ENCODE measurements at places on chromosomes 11 and 22.

- H3K36me3 ChIP-seq, result no peaks in the 10 kb centered on the region
- no peak overlapping the region for H3K4me3 ChIP-seq
- H3K27me3 ChIP-seq, result no peaks in the 10 kb centered on the region
- H3K27ac ChIP-seq, result no peak overlapping the region
Observed at GRCh38 chr11:105824457-105825013, 197.5 kb downstream of the MSANTD4 start.

DNA sequence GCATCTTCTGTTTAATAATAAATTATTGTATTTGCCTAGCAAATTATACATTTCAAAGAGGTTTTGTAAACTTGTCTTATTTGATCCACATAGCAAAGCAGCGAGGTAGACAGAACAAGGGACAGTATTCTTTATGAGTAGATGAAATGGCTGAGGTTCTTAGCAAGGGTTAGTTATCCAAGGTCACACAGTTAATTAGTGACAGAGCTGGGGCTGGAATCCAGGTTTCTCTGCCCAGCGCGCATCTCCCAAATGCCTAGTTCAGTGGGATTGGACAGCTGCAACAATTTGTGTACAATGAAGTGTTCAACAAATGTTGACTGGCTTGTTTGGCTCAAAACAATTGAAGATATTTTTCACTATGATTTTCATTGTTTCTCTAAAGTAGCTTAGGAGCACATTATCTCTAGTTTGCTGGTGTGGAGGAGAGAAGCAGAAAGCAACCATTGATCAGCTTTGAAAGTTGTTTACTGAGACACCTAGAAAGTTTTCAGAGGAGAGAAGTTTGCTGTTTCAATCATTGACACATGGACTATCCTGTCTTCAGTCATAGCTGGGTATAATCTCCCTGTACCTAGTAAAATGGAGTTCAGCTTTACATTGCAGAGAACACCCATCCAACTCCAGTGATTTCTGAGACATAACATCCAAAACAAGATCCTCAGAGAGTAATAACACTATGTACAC is 270.6 kb downstream of the FAT3 start:
- H3K4me1 ChIP-seq, result no peaks in the 10 kb centered on the region
- H3K27me3 ChIP-seq, result no peaks in the 10 kb centered on the region
- H3K4me3 ChIP-seq, result no peak overlapping the region
- H3K27ac ChIP-seq, result no peak overlapping the region
- no peaks in the 10 kb centered on the region for H3K36me3 ChIP-seq
- no peak for DNase-seq

GRCh38 chr22:44181912-44182587 is 1.3 kb downstream of the PARVG start:
- no peaks in the 10 kb centered on the region for H3K4me1 ChIP-seq
- H3K27ac ChIP-seq, result no peak overlapping the region
- H3K4me3 ChIP-seq, result peak overlapping the region; percentile 19
- H3K27me3 ChIP-seq, result peaks cover 8% of the 10 kb centered on the region

GRCh38 chr11:18064450-18065054 is 18.5 kb upstream of the TPH1 start:
- no peaks in the 10 kb centered on the region for H3K27me3 ChIP-seq
- no peaks in the 10 kb centered on the region for H3K4me1 ChIP-seq
- H3K36me3 ChIP-seq, result no peaks in the 10 kb centered on the region
- H3K4me3 ChIP-seq, result no peak overlapping the region
- no peak overlapping the region for H3K27ac ChIP-seq

DNA sequence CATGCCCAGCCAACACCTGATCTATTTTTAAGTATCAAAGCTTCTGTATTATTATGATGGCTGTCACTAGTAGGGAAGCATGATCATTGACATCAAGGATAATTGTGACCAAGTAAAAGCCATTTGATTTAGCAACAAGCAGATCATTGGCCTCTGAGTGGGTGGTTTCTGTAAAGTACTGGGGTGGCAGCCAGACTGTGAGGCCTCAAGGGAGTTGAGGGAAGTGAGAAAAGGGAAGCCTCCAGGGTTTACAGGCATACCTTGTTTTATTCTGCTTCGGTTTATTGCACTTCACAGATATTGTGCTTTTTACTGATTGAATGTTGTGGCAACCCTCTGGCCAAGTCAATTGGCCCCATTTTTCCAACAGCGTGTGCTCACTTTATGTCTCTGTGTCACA is 60.1 kb downstream of the PRR5L start:
- H3K36me3 ChIP-seq, result no peaks in the 10 kb centered on the region
- H3K27ac ChIP-seq, result no peak overlapping the region
- no peak overlapping the region for H3K4me3 ChIP-seq
- no peak for DNase-seq
- no peaks in the 10 kb centered on the region for H3K27me3 ChIP-seq
- no peaks in the 10 kb centered on the region for H3K4me1 ChIP-seq

DNA sequence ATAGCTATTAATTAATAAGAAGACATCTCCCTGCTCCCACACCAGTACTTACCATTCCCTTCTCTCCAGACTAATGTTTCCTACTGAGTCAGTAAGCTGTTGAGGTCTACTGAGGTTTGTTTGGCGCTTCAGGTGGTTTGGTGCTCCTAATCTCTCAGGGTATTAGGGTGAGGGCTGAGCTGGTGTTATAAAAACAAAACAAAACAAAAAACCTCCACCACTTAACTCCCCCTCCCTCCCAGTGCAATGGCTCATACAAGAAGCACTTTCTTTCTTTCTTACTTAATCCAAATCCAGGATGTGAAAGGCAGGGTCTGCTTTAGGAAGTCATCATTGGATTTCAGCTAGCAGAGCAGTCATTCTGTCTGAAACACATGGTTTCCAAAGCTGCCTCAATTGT is 15.3 kb downstream of the CSTPP1 start:
- no peaks in the 10 kb centered on the region for H3K36me3 ChIP-seq
- H3K4me3 ChIP-seq, result no peak overlapping the region
- no peaks in the 10 kb centered on the region for H3K4me1 ChIP-seq
- no peak for DNase-seq

DNA sequence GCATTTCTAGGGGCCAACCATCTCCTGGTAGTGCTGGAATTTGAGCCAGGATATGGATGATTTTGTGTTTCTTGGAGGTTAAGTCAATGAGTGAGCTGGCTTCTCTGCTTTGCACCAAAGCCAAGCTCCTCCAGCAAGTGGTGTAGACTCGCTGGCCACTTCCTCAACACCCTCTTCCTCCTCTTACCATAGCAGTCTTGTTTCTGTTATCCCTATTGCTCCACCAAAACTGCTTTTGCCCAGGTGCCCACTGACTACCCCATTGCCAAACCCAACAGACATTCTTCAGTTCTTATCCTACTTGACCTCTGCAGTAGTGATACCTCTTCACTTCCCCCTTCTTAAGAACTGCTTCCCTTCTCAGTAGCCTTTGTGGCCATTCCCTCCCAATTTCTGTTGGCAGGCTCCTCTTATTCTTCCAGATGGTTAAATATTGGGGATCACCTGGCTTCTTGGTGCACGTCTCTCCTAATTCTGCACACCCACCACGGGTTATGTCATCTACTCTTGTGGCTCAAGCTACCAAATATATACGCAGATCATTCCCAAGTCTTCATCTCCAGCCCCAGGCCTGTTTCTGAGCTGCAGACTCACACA is 7.0 kb upstream of the PRG2 start:
- no peak overlapping the region for H3K27ac ChIP-seq
- no peaks in the 10 kb centered on the region for H3K36me3 ChIP-seq
- no peak overlapping the region for H3K4me3 ChIP-seq
- H3K4me1 ChIP-seq, result no peaks in the 10 kb centered on the region

- H3K27me3 ChIP-seq, result no peaks in the 10 kb centered on the region
- H3K4me3 ChIP-seq, result no peak overlapping the region
- no peak overlapping the region for H3K27ac ChIP-seq
Observed at GRCh38 chr11:15737320-15737719, 619.0 kb downstream of the SOX6 start.

DNA sequence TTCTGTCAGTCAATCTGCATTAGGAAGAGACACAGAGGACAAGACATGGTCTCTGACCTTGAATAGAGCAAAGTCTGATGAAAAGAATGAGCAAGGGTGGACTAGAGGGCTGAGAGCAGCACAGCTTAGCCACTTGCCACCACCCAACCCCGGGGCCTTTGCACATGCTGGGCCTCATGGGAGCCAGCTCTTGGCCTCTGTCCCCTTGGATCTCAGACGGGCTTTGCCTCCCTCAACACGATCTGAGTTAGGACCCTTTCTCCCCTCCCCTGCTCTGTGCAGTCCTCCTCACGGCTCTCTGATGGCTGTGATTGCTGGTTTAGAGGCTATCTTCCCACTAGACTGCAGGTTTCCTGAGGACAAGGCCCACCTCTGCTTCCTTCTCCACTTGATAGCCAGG is 131.6 kb upstream of the B3GAT1 start:
- no peak for DNase-seq
- H3K27me3 ChIP-seq, result no peaks in the 10 kb centered on the region
- H3K36me3 ChIP-seq, result no peaks in the 10 kb centered on the region

GRCh38 chr11:16185042-16185441 is 171.3 kb downstream of the SOX6 start:
- no peaks in the 10 kb centered on the region for H3K36me3 ChIP-seq
- H3K4me3 ChIP-seq, result no peak overlapping the region
- no peak for DNase-seq
- H3K27ac ChIP-seq, result no peak overlapping the region
- H3K27me3 ChIP-seq, result no peaks in the 10 kb centered on the region

DNA sequence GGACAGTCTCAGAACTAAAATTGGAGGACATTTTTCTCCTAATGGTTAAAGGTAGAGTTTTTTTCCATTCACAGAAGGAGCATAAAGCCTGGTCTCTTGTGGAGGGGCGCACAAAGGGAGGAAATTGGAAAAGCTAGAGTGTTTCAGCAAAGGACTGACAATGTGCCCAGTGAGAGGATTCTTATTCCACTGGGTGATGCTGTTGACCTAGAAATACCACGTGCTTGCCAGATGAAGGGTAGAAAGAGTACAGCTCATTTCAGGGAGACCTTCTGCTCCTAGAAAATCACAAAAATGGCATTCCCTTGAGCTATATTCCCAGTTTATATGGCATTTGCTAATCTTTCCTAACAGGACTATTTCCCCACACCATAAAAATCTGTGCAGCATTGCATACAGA is 21.1 kb downstream of the MS4A6E start:
- no peaks in the 10 kb centered on the region for H3K27me3 ChIP-seq
- no peak overlapping the region for H3K27ac ChIP-seq
- no peaks in the 10 kb centered on the region for H3K4me1 ChIP-seq
- H3K4me3 ChIP-seq, result no peak overlapping the region
- H3K36me3 ChIP-seq, result no peaks in the 10 kb centered on the region
- no peak for DNase-seq

- H3K27me3 ChIP-seq, result no peaks in the 10 kb centered on the region
- no peaks in the 10 kb centered on the region for H3K36me3 ChIP-seq
- H3K4me1 ChIP-seq, result peaks cover 40% of the 10 kb centered on the region
- peak overlapping the region; percentile 43 for H3K4me3 ChIP-seq
- DNase-seq, result peak; percentile 95
Observed at GRCh38 chr11:72040491-72041363, 39.6 kb downstream of the NUMA1 start.

GRCh38 chr11:62540804-62541701 is 5.6 kb downstream of the AHNAK start:
- H3K27me3 ChIP-seq, result no peaks in the 10 kb centered on the region
- no peaks in the 10 kb centered on the region for H3K36me3 ChIP-seq
- peak overlapping the region; percentile 98 for H3K27ac ChIP-seq
- H3K4me1 ChIP-seq, result peaks cover 80% of the 10 kb centered on the region
- no peak for DNase-seq

GRCh38 chr11:30983776-30984441 is 385.6 kb downstream of the DCDC1 start:
- H3K27ac ChIP-seq, result no peak overlapping the region
- no peaks in the 10 kb centered on the region for H3K4me1 ChIP-seq
- H3K36me3 ChIP-seq, result no peaks in the 10 kb centered on the region
- no peak for DNase-seq
- no peak overlapping the region for H3K4me3 ChIP-seq
- H3K27me3 ChIP-seq, result no peaks in the 10 kb centered on the region

- no peak for DNase-seq
- H3K4me3 ChIP-seq, result no peak overlapping the region
- no peak overlapping the region for H3K27ac ChIP-seq
Observed at GRCh38 chr11:10906521-10906920, 48.7 kb upstream of the ZBED5 start.

- H3K36me3 ChIP-seq, result no peaks in the 10 kb centered on the region
- H3K4me3 ChIP-seq, result no peak overlapping the region
- no peaks in the 10 kb centered on the region for H3K27me3 ChIP-seq
- H3K4me1 ChIP-seq, result peaks cover 48% of the 10 kb centered on the region
- peak overlapping the region; percentile 46 for H3K27ac ChIP-seq
- DNase-seq, result no peak
Observed at GRCh38 chr11:9692691-9693090, 28.8 kb downstream of the SWAP70 start.
